ENCODE measurements at places on chromosomes 11 and 22. TPM values are rescaled to one million over a fixed set of nuclear protein-coding genes. Genes with fewer than 3 reads are reported as not detected.

RTN4RL2 gene
- 0.76 TPM for total RNA-seq

BEST1 gene
- total RNA-seq: 1.7 TPM

CD248 gene
- total RNA-seq: 11.8 TPM

MMP3 gene
- total RNA-seq: not detected

ADM2 gene
- total RNA-seq: not detected
